ENCODE measurements at places on chromosomes 3 and 15.

DNA sequence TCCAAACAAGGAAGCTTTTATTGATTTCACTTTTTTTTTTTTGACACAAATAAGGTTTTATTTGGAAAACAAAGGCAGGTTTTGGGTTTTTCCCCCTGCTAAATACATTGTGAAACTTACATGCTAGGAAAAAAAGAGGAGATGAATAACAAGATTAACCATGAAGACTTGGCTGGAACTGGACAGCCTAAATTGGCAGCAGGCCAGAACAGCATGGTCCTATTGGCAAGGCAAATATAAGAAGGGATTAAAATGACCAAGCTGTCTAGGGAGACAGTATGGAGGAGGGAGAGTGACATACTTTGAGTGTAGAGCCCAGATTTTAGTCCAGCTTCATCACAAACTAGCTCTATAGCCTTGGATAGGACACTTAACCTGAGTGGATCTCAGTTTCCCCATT, 63.9 kb upstream of the BBX start:
- no peak for DNase-seq

DNA sequence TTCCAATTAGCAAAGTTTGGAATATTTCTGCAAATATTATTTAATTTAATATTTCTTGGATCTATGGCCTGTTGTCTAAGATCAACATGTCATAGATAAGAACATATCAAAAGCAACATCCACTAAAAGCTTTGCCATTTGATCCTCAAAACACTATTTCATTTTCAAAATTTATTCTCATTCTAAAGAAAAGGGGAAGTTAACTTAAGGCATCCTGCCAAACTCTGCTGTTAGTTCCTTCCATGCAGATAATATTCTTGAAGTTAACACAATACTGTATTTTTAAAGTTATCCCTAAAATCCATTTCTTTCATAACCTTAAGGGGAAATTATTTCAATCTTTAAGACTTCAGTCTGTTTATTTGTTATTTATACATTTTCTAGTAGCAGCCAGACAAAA, 28.2 kb upstream of the GBE1 start:
- DNase-seq = no peak

DNA sequence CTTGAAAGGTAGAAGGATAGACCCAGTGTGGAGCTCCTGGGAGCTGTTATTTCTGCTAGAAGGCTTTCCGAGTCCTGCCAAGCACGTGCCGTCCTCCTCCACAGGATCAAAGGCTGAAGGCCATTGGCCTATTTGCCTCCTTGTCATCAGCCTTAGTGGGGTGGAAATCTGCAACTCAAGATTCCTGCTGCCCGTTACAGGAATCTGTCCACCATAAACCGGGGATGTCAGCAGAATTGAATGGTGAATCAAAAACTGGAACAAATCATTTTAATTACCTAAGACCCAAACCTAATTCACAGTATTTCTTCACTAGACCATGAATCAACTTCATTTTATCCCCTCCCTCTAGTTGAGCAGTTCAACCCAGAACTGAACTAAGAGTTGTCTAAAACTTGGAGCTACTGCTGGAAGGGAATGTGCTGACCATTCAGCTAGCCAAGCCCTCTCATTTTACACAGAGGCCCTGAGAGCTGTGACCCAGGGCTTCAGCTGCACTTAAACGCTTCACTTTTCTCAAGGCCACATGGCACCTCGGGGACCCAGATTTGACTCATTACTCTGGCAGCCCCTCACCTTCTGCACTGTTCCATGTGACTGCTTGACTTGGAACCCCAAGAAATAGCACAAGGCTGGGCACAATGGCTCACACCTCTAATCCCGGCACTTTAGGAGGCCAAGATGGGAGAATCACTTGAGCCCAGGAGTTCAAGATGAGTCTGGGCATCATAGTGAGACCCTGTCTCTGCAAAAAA, 36.8 kb upstream of the KIF23 start:
- DNase-seq = no peak

DNA sequence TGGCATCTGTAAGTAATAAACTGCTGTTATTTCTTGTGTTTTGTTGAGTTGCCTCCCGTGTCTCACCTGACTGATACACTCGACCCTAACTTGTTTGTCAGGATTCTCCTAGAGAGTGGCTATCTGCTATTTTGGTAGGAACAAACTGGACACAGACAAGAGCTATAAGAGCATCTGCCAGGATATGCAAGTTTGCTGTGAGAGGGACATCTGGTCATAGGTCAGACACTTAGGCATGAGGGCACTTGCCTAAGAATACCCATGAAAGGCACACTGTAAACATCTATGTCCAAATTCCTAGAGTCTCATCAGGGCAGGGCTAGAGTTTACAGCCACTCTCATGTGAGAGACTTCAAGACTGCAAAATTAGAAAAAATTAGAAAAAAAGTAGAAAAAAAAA, 32.5 kb downstream of the NEDD4 start:
- no peak for DNase-seq

DNA sequence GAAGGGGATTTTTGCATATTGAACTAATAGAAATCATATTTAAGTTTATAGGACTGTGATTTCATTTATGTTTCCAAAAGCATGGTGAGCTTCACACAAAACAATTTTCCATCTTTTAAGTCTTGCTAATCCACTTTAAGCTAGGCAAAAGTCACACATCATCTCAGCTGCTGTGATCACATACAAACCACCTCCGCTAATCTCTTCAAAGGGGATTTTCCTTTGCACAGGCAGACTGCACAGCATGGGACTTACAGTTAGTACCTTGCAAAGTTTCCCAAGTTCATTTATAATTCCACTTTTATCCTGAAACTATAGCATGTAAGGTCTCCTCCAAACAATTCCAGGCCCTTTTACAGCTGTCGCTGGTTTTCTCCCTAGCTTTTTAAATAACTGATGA, 225.1 kb upstream of the CNTN3 start:
- DNase-seq = no peak

GRCh38 chr3:188680189-188680588, 491.6 kb upstream of the TPRG1 start:
- no peak for DNase-seq

- DNase-seq = no peak
These were observed 646.5 kb downstream of the NSUN3 start for GRCh38 chr3:94709249-94709902.

- DNase-seq = no peak
These were observed 1003.9 kb upstream of the NR2F2 start for GRCh38 chr15:95326431-95327182.

GRCh38 chr3:45688194-45688881, 858 bp upstream of the SACM1L start:
- DNase-seq = no peak

DNA sequence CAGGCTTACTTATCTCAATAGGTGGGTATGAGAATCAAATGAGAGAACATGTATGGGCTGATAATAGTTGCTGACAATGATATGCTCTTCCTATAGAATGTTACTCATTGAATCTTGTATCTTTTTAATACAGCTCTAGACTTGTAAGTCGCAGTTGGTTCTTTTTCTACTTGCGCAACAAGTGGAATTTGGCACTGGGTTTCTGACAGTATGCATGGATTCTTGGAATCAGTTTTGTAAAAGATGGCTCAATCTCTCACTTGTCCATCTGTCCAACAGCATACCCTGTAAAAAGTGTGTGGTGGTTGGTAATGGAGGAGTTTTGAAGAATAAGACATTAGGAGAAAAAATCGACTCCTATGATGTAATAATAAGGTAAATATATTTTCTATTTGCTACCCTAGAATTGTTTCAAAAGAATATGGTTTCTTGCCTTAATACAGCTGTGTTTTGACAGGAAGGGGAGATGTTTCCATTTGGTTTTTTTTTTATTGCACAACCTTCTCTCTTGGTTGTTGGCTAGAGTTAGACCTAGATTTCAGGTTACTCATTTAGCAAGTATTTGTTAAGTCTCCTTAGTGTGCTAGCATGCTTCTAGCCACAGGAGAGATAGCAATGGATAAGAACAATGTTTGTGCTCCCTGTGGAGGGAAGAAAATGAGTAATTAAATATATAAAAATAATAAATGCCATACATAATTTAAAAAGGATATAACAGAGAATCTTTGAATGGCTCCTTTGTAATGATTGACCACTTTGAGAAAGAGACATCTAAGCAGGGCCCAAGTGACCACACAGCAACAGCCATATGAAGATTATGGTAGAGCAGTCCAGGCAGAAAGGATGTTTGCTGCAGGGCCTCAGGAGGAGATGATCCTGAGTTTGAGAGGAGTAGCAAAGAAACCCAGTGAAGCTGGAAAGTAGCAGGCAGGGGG, 21.8 kb downstream of the ST3GAL6 start:
- no peak for DNase-seq

DNA sequence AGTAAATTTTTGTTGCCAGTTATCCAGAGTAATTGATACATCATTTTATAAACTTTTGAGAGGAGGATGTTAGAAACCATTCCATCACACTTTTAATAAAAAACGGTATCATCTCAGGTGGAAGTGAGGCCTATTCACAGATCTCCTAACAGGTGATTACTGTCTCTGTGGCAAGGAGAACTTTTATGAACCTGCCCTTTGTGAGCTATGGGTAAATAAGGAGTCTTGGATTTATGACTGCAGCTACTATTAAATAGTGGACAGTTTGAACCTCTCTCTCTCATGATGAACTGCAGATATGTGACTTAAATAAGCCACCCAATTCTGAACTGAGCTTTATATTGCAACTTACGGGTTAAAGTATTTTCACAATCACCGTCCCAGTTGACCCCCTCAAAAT, 45.7 kb downstream of the ZFAND6 start:
- no peak for DNase-seq

DNA sequence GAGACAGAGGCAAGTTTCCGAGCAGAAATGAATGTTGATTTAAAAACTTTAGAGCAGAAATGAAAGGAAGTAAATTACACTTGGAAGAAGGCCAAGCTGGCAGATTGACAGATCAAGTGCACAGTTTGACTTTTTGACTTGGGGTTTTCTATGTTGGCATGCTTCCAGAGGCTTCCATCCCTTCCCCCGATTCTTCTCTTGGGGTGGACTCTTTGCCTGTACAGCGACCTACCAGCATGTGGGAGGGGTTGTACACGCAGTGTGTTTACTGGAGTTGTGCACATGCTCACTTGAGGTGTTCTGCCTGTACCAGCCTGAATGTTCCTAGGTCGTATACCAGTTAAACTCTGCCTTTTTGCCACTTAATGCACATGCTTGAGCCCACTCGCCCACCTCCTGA, 701.5 kb upstream of the GBE1 start:
- no peak for DNase-seq

- no peak for DNase-seq
These were observed 76.8 kb downstream of the CPNE4 start for GRCh38 chr3:131957980-131958379.

DNA sequence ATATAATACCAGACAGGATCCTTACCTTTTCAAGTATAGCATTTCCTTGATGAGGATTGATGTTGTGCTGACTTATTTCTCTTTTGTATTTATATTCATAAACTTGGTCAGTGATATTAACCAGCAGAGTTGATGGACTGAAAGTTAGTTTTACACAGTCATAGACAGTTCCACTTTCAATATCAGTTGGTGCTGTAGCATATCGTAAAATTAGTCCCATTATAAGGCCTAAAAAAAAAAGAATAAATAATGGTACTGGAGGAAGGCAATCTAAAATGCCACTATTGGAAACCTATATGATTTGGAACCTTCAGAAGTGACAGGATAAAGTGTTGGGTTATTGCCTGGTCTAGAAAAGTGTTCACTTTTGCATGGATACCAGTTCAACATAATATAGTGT, 16.3 kb downstream of the SLC9A9 start:
- no peak for DNase-seq

DNA sequence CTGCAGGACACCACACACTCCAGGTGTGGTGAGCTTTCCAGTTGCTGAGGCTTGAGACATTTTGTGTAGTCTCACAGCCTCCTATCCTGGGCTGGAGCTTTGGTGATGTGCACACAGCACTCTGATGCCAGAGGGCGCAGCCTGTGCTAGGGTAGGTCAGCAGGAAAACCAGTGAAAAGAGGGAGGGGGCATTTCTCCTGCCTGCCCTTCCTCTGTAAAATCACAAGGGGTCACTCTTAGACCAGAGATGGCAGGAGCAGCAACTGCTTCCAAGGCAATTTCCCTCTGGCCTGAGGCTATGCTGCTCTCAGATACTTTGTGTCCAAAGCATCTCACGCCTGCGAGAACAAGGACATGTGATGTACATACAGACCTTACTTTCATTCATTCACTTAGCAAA, 16.5 kb upstream of the MUSTN1 start:
- DNase-seq = no peak

DNA sequence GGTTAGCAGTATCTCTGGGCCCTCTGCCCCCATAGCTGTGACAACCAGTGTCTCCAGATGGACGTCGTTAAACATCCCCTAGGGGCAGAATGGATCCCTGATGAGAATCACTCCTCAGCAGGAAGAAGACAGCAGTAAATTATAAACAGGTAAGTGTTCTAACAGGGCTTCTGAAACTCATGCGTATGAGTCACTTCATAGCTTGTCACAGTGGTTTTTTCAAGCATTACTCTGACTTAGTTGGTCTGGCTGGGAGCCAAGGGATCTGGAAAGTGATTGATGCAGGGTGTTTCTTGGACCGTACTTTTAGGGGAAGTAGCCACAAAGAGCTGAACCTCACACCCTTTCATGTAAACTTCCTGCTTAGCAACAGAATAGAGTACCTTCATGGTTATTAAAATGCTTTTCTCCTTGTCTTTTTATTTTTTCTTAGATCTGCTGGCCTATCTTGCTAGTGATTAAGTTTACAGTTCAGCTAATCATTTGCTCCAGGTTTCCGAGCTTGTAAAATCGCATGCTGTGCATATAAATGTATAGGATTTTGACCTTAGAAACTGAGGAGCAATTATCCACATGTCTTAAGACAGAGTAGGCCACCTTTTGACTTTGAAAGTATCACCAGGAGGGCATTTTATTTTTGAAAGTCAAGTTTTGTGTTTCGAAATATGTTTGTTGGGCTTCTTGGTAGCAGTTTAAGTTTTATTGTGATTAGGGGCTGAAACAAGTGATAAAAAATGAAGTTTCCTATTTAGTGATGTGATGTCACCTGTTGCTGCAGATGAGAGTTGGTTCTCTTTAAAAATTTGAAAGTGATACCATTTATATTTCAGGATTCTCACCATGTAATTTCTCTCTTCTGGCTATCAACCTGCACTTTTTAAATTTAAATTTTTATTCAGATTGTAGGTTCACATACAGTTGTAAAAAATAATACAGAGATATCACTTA, 333.9 kb downstream of the PTPRG start:
- DNase-seq = no peak

DNA sequence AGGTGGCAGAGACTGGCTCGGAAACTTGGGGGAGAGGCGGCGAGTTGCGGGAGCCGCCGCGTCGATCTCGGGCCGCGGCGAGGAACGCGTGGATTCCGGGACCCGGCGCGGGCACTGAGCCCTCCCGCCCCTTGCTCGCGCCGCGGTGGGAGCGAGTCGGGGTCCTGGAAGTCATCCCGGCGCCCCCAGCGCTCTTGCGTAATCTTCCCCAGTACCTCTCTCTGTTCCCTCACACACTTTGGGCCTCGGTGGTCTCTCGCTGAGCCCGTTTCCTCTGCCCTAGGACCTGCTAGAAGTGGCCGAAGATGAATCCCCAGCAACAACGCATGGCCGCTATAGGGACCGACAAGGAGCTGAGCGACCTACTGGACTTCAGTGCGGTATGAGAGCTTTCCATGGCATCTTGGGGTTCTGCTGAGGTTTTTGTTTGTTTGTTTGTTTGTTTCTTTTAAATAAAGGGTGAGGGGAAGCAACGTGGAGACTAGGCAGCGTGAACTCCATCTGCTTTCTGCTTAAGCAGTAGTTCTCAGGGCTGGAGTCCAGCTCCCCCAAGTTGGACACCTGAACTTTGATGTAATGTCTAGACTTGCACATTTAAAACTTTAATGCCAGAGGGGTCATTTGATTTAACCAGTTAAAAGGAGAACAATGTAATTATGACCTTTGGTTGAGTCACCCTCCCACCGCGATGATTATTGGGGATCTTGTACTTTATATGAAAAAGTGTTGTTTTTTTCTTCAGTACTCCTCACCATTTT, 1.3 kb downstream of the TCF12 start:
- DNase-seq = no peak

Measured in activated gamma-delta T cell treated with anti-CD3 and anti-CD28 coated beads, Interleukin-2, amount 50 U/mL, for 16 hours (primary cell).